ENCODE measurements at places on chromosomes 16 and 17. TPM values are rescaled to one million over a fixed set of nuclear protein-coding genes. Genes with fewer than 3 reads are reported as not detected.

Gene FOXF1
- 0.38 TPM for total RNA-seq

Gene GAST
- not detected for total RNA-seq

Gene HS3ST6
- total RNA-seq: 1.8 TPM

Gene DPH1
- total RNA-seq: 60.2 TPM

Gene NACA2
- not detected for total RNA-seq

Gene CCL14
- 32.6 TPM for total RNA-seq

Gene DNAJA2
- 35.4 TPM for total RNA-seq

Gene CMTM4
- 16.9 TPM for total RNA-seq

Gene GLIS2
- 38.4 TPM for total RNA-seq

- DNase-seq: no peak
- no peaks in the 10 kb centered on the region for H3K36me3 ChIP-seq
- H3K4me3 ChIP-seq: no peak overlapping the region
- H3K4me1 ChIP-seq: no peaks in the 10 kb centered on the region
- H3K27ac ChIP-seq: no peak overlapping the region
Observed at GRCh38 chr17:68886401-68886800, 68.8 kb downstream of the ABCA8 start.

DNA sequence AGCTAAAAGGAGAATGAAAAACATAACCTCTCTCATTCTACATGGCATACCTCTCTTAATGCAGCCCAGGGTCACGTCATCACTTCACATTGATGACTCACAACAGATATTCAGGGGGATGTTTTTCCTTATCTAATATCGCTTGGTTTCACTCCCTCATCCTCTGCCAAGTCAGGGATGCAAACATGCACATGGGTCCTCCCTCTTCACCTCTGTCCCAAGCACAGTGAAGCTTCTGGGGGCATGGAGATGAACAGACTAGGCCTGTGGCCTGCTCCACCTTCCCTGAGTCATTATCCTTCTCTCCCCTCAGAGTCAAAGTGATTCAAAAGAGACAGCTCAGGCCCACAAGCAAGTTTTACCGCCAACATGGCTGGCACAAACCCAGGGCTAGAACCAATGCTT lies 2.3 kb upstream of the MT2A start:
- no peak overlapping the region for H3K4me3 ChIP-seq
- peak overlapping the region; percentile 81 for H3K27ac ChIP-seq
- peaks cover 22% of the 10 kb centered on the region for H3K4me1 ChIP-seq

- DNase-seq: no peak
- H3K27ac ChIP-seq: no peak overlapping the region
- no peak overlapping the region for H3K4me3 ChIP-seq
- no peaks in the 10 kb centered on the region for H3K27me3 ChIP-seq
- no peaks in the 10 kb centered on the region for H3K36me3 ChIP-seq
- no peaks in the 10 kb centered on the region for H3K4me1 ChIP-seq
Observed at GRCh38 chr16:66359012-66359411, 7.5 kb upstream of the CDH5 start.

- peaks cover 46% of the 10 kb centered on the region for H3K4me1 ChIP-seq
- no peaks in the 10 kb centered on the region for H3K27me3 ChIP-seq
- DNase-seq: peak; percentile 61
- peak overlapping the region; percentile 78 for H3K4me3 ChIP-seq
- peak overlapping the region; percentile 87 for H3K27ac ChIP-seq
Observed at GRCh38 chr16:4372001-4372577, 441 bp downstream of the VASN start.

- no peak overlapping the region for H3K4me3 ChIP-seq
- no peaks in the 10 kb centered on the region for H3K36me3 ChIP-seq
- DNase-seq: no peak
- H3K4me1 ChIP-seq: peaks cover 29% of the 10 kb centered on the region
- H3K27ac ChIP-seq: no peak overlapping the region
Observed at GRCh38 chr16:8864480-8865110, 4.2 kb downstream of the CARHSP1 start.

DNA sequence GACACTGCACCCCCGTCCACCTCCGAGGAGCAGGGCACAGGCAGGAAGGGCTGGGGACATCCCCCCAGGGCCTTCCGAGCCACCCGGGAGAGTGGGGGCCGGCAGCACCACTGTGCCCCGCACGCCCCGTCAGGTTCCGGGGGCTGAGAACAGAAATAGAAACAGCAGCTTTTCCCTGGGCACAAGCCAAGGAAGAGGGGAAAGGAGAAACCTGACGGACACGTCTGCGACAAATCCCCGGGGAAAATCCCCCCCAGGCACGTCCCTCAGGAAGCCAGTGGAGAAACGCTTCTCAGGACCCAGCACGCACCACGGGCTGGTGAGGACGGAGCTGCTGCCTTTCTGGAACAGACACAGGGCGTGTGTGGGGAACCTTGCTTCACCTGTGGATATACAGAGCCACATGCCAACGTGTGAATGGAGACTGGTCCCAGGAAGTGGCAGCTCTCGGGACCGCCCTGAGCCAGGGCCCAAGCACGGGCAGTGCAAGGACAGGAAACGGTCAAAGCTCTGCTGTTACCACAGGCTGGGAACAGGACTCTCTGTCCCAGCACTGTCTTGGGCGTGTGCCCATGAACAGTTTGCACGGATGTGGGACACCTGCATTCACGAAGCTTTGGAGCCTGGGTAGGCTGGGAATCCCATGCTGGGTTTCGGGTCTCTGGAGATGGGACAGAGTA lies 1.2 kb upstream of the TMEM204 start:
- H3K4me1 ChIP-seq: peaks cover 25% of the 10 kb centered on the region
- peak overlapping the region; percentile 52 for H3K27ac ChIP-seq
- peak; percentile 67 for DNase-seq
- no peak overlapping the region for H3K4me3 ChIP-seq
- no peaks in the 10 kb centered on the region for H3K27me3 ChIP-seq

DNA sequence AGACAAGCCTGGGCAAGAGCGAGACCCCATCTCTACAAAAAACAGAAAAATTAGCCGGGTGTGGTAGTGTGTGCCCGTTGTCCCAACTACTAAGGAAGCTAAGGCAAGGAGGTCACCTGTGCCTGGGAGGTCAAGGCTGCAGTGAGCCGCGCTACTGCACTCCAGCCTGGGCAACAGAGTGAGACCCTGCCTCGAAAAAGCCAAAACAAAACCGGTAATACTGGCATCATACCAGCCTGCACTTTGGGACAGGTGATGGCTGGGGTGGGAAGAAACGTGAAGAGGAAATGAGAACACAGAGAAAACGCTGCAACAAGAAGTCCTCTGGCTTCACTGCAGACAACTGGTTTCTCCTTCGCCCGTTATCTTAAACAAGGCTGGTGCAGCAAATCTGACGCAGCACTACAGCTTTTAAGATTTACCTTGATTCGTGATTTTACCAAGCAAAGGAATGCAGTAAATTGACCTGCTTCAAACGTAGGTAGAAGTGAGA lies 725 bp upstream of the CASC3 start:
- H3K36me3 ChIP-seq: no peaks in the 10 kb centered on the region
- peaks cover 3% of the 10 kb centered on the region for H3K4me1 ChIP-seq
- H3K4me3 ChIP-seq: peak overlapping the region; percentile 55
- no peaks in the 10 kb centered on the region for H3K27me3 ChIP-seq
- DNase-seq: peak; percentile 55

DNA sequence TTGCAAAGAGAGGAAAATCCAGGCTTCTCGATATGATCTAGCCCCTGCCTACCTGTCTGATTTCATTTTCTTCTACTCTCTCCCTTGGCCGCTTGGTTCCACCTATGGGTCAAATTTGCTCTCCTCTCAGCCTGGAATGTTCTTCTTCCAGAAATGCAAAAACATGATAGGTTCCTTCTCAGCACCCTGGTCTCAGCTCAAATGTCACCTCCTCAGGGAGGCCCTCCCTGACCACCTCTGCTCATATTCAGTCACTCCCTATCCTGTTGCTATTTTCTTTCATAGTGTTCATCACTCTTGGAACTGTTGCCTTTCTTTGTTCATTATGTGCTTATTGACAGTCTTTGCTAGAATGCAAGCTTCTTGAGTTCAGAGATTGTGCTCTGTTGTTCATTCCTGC lies 208.6 kb downstream of the KATNIP start:
- H3K4me1 ChIP-seq: no peaks in the 10 kb centered on the region
- no peaks in the 10 kb centered on the region for H3K36me3 ChIP-seq
- H3K27me3 ChIP-seq: no peaks in the 10 kb centered on the region

DNA sequence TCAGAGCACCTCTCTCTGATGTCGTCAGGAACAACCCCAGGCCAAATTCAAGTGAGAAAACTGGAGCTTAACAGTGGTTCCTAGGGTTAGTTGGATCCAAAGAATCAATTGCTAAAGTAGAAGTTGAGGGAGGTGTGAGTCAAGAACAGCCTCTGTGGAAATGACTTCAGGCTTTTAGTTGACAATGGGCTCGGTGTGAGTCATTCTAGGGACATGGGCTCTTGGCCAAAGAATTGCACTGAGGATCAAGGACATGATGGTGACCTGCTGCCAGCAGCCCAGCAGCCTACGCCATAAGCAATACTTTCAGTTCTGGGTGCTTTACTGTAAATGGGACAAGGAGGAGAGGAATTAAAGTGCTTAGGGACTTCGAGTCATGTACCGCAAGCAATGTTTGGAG lies 32.1 kb upstream of the SMURF2 start:
- no peaks in the 10 kb centered on the region for H3K27me3 ChIP-seq
- H3K36me3 ChIP-seq: no peaks in the 10 kb centered on the region
- no peaks in the 10 kb centered on the region for H3K4me1 ChIP-seq
- H3K4me3 ChIP-seq: no peak overlapping the region
- H3K27ac ChIP-seq: no peak overlapping the region

GRCh38 chr17:62644487-62645173 lies 17.2 kb downstream of the MRC2 start:
- no peak overlapping the region for H3K4me3 ChIP-seq
- no peak for DNase-seq
- H3K27me3 ChIP-seq: no peaks in the 10 kb centered on the region

DNA sequence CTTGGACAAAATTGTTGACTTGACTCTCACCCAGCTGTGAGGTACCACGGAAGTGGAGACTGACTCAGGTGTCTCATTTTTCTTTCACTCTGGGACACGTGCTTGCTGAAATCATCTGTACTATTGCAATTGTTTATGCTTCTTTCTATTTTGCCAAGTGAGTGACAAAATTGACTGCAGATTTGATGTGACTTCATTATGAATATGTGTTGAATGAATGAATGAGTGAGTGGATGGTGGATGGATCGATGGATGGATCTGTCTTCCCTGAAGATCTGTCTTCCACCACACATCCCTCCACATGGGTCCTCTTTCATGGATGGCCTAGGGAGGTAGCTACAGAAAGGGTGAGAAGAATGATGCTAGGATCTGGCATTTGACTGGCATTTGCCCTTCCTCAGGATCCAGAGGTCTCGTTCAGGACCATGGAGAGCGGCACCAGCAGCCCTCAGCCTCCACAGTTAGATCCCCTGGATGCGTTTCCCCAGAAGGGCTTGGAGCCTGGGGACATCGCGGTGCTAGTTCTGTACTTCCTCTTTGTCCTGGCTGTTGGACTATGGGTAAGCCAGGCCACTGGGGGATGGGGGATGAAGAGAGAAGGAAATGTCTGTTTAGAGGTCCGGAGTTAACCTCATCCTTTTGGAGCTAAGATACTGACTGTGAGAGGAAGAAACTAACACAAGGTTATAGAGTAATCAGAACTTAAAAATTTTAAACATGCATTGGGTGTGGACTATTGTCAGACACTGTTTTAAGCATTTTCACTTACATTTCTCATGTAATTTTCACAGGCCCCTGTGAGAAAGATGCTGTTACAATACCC lies 12.7 kb downstream of the SLC5A11 start:
- peak; percentile 55 for DNase-seq
- no peaks in the 10 kb centered on the region for H3K36me3 ChIP-seq
- no peaks in the 10 kb centered on the region for H3K27me3 ChIP-seq
- H3K4me3 ChIP-seq: no peak overlapping the region

GRCh38 chr16:57530104-57530521 lies 6.3 kb downstream of the CCDC102A start:
- H3K4me1 ChIP-seq: peaks cover 7% of the 10 kb centered on the region
- no peak overlapping the region for H3K4me3 ChIP-seq
- H3K36me3 ChIP-seq: no peaks in the 10 kb centered on the region

- peak within 1 kb of the TSS; percentile 65 for H3K4me3 ChIP-seq
- H3K27me3 ChIP-seq: no peaks in the 10 kb centered on the region
- H3K27ac ChIP-seq: peak within 1 kb of the TSS; percentile 91
- peak; percentile 46 for DNase-seq
- peaks cover 3% of the 10 kb centered on the region for H3K4me1 ChIP-seq
Observed at GRCh38 chr16:397135-397661, at the start of gene NME4. TSS of gene NME4 (plus strand) at chr16:397199. CDS start at chr16:397223, 24 bp downstream.

GRCh38 chr17:49498029-49498615 lies 3.0 kb downstream of the NGFR start:
- no peak for DNase-seq
- no peaks in the 10 kb centered on the region for H3K36me3 ChIP-seq
- no peak overlapping the region for H3K27ac ChIP-seq
- peaks cover 20% of the 10 kb centered on the region for H3K4me1 ChIP-seq

- DNase-seq: peak; percentile 90
- H3K36me3 ChIP-seq: no peaks in the 10 kb centered on the region
- H3K4me3 ChIP-seq: peak overlapping the region; percentile 42
- peak overlapping the region; percentile 69 for H3K27ac ChIP-seq
- no peaks in the 10 kb centered on the region for H3K27me3 ChIP-seq
Observed at GRCh38 chr17:78341559-78342448, 18.1 kb downstream of the SOCS3 start.

DNA sequence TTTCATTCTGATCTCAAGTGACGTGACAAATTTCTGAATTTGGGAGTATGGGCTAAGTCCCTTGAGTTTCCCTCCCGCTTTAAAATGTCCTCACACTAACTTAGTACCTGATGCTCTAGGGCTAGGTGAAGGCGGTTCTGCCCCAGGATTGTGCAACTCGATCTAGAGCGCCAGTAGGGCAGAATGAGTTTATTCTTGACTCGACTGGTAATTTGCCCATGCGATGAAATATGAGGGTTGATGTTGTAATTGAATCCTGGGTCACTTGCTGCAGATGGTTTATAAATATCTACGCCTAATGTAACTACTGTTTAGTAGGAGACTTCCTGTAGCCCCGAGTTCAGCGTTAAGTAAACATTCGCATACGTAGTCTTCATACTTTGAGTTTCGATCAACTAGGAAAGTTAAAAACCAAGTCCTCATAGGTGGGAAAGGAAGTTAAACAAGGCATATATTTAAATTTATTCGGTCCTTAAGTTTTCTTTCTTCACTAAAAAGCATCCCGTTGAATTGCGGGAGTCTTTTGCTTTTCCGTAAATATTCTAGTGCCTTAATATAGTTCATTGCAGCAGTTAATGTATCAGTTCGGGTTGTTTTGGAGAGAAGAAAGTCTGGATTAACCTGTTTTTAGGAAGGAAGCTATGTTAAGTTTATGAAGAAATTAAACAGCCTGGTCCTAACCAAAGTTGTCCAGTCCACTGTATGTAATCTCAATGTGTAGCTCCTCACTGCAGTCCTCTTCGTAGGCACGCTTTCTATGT lies 1.6 kb downstream of the CTCF start:
- peak overlapping the region; percentile 89 for H3K4me3 ChIP-seq
- no peaks in the 10 kb centered on the region for H3K27me3 ChIP-seq
- no peak for DNase-seq
- H3K27ac ChIP-seq: peak overlapping the region; percentile 98
